Right forelimb (tissue), 1 donor: ENCODE measurements at places on chromosomes 12 and 14.

DNA sequence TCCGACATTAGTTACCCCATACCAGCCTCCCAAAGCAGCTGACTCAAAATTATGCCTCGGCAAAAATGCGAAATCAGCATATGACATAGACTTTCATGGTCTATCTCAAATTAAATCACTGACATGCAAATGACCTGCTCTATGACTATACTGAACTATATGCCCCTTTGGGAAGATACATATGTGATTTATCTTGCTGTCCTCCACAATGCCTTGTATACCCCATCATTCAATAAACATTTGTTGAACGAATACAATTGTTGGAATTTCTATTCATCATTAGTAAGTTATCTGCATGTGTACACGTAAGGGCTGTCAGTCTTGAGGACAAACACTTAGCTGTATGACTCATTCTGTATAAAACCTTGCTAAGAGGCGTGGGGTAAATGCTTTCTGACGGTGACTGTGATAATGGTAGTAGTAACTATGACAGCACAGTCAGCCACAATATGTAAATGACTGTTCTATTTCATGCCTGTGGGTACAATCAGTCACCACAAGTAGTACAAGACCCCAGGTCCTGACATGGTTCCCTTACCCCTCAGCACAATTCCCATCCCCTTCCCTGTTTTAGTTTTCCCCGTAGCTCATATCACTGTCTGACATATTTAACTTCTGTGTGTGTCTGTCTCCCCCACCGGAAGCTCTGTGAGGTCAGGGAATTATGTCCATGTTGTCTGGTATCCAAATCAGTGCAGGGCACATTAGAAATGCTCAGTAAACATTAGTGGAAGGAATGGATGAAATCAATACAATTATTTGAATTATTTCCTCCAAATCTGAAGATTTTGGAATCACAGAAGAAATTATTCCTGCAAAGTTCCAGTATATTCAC lies 42.8 kb downstream of the STXBP6 start:
- DNase-seq = no peak

- no peak for DNase-seq
Measured at GRCh38 chr14:102872020-102872419, 50.4 kb upstream of the AMN start.

DNA sequence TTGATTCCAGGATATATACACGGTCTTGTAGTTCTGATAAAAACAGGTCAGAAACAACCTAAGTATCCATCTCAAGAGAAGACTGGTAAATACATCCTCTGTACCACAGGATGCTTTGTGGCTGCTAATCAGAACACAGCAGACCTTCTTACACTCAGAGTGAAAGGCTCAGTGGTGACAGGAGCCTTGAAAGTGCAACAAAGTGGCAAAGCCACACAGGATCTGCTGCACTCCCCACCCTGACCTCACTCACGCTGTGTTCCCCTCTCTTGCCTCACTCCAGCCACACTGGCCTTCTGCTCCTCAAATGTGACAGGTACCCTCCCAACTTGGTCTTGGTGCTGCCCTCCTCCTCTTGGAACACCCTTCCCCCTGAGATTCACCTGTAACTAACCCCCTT lies 98.1 kb upstream of the GRIP1 start:
- DNase-seq = no peak

GRCh38 chr12:4780641-4781611 lies 60.7 kb downstream of the GALNT8 start:
- DNase-seq = peak; percentile 67

DNA sequence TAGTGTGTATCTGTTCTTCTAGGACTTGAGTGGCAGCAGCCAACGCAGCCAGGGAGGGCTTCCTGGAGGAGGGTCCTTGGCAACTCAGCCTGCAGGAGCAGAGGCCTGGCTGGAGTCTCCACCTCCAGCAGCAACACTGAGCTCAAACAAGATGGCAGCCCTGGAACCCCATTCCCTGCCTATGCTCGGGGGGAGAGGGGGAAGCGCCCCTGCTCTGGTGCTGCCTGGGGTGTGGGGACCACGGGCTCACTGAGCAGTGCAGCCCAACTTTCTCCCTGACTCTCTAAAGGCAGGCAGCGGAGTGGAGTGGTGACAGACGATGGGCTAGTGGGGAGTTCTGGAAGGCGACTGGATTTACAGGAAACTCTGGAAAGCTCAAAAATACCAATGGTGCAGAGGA lies 160.7 kb downstream of the CALM1 start:
- no peak for DNase-seq

DNA sequence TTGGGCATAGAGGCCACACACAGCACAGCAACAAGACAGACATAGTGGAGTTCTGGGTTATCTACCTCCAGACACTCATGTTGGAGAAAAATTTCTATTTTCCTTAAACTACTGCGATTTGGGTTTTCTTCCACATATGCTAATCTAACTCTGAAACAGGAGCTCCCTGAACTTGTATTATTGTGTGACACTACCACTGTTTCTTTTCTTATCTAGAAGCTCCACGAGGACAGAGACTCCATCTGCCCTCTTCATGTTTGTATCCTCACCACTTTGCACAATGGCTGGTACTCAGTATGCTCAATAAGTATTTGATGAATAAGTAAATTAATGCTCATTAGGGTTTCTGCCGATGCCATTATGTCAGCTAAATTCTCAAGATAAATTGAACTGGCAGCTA lies 218.6 kb downstream of the PAX9 start:
- no peak for DNase-seq

DNA sequence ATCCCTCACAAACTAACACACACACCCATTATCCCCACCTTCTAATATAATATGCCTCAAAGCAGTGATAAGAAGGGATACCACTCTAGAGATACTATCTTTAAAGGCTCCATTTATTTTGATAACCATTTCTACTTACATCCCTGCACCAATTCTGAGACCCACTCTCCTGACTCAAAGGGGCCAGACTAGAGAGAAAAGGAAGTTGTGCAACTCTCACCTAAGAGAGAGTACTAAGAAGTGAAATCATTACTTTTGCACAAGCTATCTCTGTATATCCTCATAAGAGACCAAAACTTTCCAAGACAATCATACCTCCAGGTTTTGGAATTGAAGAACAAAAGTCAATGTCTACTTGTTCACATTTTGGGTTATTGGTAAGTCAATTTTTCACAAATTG lies 45.4 kb upstream of the USP15 start:
- DNase-seq = no peak

DNA sequence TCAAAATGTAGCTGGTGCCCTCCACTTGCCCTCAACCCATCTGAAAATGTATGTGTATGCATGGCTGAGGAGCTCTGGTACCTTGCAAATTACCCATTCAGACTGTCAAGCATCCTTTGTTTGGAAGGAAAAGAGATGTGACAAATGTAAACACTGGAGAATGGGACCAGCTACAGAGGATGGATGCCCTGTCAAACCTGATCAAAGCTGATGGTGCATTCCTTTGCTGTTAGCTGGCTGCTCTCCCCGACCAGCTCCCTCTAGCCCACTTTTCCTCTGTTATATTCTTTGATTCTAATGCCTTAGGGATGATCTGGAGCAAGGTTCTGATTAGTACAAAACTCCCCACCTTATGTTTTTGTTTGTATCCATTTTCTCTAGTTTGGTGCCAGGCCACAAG lies 310.3 kb downstream of the C12orf75 start:
- DNase-seq = no peak

GRCh38 chr14:101369916-101370592 lies 191.2 kb upstream of the DIO3 start:
- no peak for DNase-seq

GRCh38 chr14:89617481-89618329 lies 200.7 kb upstream of the FOXN3 start:
- peak; percentile 75 for DNase-seq

DNA sequence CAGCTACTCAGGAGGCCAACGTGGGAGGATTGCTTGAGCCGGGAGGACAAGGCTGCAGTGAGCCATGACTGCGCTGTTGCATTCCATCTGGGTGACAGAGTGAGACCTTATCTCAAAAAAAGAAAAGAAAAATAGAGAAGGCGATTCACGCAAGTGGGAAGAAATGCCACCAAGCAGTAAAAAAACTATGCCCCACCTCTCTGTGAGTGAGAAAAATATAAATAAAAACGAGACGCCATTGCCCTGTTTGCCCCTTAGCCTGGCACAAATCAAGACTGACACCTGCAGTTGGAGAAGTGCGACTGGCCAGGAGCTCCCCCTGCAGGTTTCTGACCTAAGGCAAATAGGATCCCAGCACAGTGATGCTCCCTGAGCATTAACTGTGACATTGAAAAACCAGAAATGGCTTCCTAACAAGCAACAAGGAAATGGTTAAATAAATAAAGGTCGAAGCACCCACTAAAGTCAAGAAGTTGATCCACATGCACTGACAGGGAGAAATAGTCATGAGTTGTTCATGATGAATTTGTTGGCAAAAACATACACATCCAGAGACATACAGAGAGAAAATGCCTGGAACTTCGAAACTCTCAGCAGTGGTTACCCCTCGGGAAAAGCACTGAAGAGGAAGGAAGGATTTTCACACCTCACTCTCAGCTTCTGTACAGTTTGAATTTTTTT lies 21.1 kb downstream of the GSC start:
- no peak for DNase-seq

GRCh38 chr14:54935958-54936357 lies 33.3 kb upstream of the GCH1 start:
- no peak for DNase-seq

- no peak for DNase-seq
Measured at GRCh38 chr12:40559865-40560264, 132.4 kb upstream of the CNTN1 start.

DNA sequence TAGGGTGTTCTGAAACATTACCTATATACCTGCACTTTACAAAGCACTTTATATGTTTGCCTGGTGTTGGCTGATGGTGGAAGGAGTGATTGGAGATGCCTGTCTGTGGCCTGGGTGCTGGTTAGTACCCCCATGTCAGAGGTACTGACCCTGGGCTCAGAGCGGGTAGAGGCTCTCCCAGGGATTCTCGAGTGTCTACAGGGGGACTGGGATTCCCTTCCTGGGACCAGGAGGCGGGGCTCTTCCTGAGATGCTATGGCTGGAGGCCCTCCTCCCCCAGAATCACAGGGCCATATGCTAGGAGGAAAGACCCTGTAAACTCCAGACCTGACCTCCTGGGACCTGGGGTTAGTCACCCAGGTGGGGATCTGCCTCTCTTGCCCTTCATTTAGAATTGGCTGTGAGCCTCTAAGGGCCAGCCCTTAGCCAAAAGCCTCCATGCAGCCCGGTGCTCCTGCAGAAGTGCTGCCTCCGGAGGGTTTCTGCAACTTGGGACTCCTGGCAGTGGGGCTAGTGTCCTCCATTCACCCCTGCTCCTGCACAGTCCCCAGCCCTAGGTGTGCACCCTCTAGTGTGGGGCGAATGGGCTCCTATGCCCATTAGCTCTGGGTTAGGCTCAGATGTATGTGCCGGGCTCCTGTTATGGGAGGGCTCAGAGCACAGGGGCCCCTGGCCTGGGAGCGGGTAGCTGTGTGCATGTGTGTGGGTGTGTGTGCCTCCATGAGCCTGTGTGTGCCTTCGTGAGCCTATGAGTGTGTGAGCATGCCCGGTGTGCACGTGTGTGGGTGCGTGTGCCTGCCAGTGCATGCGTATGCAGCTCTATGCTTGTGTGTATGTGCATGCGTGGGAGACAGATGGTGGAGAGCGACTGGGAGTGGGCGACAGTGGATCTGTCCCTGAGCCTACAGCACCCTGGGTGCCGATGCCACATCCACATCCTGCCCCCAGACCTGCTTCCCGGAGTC lies 36.6 kb downstream of the RTL1 start:
- no peak for DNase-seq

GRCh38 chr14:99674776-99675381 lies 9.2 kb upstream of the CYP46A1 start:
- no peak for DNase-seq

GRCh38 chr12:70059373-70059772 lies 183.9 kb upstream of the CNOT2 start:
- DNase-seq = no peak

GRCh38 chr12:132275110-132275531 lies 54.3 kb downstream of the GALNT9 start:
- DNase-seq = peak; percentile 79
